Natural killer cell treated with Interleukin-12 subunit alpha and Interleukin-12 subunit beta and Interleukin-15 and Interleukin-18, amount 100 ng/mL, for 72 hours (primary cell): ENCODE measurements at places on chromosomes 1 and 21. TPM values are rescaled to one million over a fixed set of nuclear protein-coding genes. Genes with fewer than 3 reads are reported as not detected.

DNA sequence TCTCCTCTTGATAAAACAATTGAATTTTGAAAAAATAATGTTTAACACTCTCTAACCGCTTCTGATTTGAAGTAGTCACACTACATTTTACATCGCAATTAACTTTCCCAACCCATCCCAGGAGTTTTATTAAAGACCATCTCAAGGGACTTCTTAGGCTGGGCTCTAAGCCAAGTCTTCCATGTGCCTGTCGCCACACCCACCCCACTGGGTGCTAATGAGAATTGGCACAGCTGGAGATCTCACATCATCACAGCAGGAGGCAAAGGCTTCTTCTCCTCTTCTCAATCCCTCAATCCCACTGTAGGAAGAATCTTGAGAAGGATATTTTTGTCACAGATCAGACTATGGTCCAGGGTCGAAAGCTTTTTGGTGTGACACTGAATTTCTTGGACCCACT, 328.9 kb downstream of the NUF2 start:
- no peak for DNase-seq

GRCh38 chr1:224201383-224201782, 18.3 kb downstream of the DEGS1 start:
- DNase-seq: no peak

DNA sequence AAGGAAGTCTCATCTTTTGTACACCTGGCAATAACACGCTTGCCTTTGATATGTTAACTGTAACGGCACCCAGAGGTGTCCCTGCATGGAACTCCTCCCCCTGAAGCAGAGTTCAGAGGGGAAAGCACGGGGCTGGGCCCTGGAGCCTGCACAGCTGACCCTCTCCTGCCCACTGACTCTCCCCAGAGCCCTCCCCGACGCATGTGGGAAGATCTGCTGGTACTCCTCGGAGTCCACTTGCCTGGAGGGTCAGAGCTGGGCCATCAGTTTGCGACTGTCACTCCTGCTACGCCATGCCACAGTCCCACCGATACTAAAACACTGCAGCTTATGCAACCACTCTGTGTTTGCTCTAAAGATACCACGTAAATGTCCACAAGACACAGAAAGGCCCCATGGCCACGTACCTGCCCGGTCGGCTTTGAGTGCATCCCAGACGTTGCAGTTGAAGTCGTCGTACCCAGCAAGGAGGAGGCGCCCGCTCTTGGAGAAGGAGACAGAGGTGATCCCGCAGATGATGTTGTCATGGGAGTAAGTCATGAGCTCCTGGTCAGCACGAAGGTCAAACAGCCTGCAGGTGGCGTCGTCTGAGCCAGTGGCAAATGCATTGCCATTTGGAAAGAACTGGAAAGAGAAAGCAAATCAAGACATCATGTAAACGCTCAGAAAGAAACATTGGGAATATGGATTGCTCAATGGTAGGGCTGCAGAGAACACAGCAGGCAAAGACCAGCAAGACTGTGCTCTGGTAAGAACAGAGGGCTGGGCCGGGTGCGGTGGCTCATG, 10.6 kb upstream of the NADK start:
- DNase-seq: no peak

The OR2T33 gene
- total RNA-seq: not detected

The CASZ1 gene
- 17.8 TPM for total RNA-seq

GRCh38 chr1:164466429-164466828, 92.6 kb upstream of the PBX1 start:
- no peak for DNase-seq

DNA sequence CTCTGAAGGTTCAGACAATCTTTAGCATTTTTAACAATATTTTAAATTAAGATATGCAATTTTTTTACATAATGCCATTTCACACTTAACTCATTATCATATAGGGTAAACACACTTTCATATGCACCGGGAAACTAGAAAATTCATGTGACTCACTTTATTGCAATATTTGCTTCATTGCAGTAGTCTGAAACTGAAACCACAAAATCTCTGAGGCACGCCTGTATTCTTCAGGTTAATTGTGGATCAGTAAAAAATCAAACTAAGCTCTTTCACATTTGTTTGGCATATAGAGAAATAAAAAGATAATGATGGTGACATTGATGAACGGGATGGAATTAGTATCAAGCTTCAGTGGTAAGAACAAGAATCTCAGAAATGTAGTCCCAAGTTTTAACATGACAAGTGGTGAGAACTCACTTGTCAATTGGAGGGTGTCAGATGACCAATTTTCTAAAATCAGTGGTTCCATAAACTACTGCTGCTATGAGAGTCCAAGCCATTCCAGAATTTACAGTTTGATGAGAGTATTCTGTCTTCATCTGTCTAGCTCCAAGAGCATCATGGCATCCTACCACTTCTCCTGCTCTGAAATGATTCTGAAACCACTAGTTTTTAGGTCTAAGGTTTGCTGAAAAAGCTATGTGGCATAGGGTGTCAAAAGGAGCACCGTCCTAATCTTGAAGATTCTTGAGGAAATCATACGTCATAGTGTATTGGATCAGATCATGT, 281.0 kb downstream of the PTPRC start:
- DNase-seq: no peak

The NME7 gene
- 8.8 TPM for total RNA-seq

DNA sequence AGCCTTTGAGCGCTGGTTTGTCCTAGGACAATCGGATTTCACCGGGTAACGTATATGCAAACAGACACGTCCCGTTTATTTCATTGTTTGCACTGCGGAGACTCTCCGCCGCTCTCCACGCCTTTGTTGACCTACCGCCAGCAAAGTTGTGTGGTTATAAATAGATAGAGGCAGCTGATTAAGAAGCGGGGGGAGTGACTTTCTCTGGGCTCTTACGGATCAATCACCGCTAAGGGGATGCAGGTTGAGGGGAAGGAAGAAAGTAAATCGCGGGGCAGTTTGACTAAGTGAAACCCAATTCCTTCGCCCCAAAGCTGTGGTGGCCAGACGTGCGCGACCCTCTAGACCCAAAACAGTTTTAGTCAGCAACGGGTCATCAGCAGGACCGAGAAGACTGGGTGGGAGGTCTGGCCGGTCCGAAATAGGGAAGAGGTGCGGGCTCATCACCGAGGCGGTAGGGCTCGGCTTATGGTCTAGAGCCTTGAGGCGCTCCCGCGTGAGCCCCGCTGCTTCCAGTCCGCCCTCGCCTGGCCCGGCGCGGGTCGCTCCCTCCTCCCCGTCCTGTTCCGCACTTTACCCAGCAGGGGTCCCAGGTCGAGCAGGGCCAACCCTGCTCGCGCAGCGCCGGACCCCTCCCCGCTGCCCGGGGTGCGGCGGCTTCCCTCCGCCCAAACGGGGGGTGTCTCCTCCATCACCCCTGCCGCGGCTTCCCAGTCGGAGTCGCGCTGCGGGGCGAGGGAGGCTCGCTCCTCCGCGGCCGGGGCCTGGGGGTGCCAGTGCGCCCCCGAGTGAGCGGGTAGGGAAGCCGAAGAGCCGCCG, 120.8 kb upstream of the RRP15 start:
- no peak for DNase-seq
